ENCODE measurements at places on chromosomes 7 and 10. TPM values are rescaled to one million over a fixed set of nuclear protein-coding genes. Genes with fewer than 3 reads are reported as not detected.
A peak's percentile ranks its signal among the peaks of the same experiment; 100 is the strongest.

DNA sequence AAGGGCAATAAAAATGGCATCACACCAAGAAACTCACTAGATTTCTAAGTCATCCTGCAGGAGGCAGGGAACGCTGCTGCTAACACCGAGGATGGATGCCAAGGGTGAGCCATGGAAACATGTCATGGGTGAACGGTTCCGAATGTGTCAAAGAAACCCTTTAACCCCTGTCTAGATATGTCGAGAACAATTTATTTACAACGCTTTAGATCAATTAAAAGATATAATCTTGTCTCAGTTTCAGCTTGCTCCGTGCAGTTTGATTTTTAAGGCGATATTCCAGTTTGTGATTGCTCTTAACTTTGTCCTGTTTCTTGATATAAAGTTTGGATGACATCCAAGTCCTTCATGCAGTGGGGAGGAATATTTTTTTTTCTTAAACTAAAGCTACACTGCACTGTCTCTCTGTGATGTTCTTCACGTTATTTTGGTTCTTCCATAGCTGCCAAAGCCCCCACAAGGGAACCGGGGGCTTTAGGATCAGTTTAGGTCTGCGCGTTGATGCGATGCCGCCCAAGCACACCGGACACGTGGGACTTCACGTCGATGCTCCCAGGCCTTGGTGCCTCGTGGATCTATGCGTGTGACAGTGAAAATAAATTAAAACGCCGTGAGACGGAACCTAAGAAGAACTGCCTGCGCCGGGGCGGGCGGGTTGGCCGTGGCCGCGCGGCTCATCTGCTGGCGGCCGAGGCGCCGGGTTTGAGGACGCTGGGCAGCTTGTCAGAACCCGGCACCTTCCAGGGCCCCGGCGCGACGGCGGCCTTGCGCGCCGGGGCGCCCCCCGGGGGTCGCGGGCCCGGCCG lies 220.3 kb downstream of the PHTF2 start:
- H3K36me3 ChIP-seq, result no peaks in the 10 kb centered on the region
- peaks cover 23% of the 10 kb centered on the region for H3K4me1 ChIP-seq
- H3K27me3 ChIP-seq, result no peaks in the 10 kb centered on the region
- H3K4me3 ChIP-seq, result peak overlapping the region; percentile 51
- H3K27ac ChIP-seq, result peak overlapping the region; percentile 82

DNA sequence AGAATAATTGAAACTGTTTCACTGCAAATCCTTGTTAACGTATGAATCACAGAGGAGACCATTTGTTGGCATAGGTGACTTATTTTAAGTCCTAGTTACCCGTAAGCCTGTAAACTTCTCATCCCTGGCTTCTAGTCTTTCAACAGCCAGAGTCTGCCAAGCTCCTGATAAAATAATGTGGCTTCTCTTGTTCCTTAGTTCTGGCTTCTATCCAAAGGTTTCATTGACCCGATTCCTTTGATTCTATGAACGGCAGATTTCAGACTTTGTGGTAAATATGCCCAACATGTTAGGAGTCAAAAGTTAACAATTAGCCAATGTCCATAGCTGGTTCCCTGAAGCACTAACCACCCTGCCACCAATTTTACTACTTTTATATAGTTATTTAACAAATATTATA lies 23.3 kb downstream of the DNAH11 start:
- H3K36me3 ChIP-seq, result no peaks in the 10 kb centered on the region
- H3K4me3 ChIP-seq, result no peak overlapping the region
- no peaks in the 10 kb centered on the region for H3K4me1 ChIP-seq
- no peaks in the 10 kb centered on the region for H3K27me3 ChIP-seq
- no peak overlapping the region for H3K27ac ChIP-seq
- no peak for DNase-seq

DNA sequence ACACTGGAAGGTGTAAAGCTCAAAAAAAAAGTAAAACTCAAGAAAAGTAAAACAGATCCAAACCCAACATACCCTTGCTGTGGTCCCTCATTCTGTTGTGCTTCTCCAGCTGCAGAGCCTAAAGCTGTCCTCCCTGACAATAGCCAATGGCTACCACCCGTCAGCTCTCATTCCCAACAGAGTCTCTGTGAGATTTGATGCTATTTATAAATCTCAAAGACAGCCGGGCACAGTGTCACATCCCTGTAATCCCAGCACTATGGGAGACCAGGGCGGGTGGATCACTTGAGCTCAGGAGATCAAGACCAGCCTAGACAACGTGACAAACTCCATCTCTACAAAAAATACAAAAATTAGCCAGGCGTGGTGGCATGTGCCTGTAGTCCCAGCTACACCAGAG lies 116.0 kb downstream of the KMT2E start:
- no peaks in the 10 kb centered on the region for H3K27me3 ChIP-seq
- peaks cover 14% of the 10 kb centered on the region for H3K36me3 ChIP-seq
- H3K27ac ChIP-seq, result no peak overlapping the region
- DNase-seq, result no peak
- no peak overlapping the region for H3K4me3 ChIP-seq

GRCh38 chr10:28326516-28327490 lies 23.9 kb upstream of the MPP7 start:
- H3K27me3 ChIP-seq, result no peaks in the 10 kb centered on the region
- H3K4me1 ChIP-seq, result peaks cover 27% of the 10 kb centered on the region
- peak overlapping the region; percentile 64 for H3K27ac ChIP-seq
- H3K36me3 ChIP-seq, result no peaks in the 10 kb centered on the region
- H3K4me3 ChIP-seq, result no peak overlapping the region

DNA sequence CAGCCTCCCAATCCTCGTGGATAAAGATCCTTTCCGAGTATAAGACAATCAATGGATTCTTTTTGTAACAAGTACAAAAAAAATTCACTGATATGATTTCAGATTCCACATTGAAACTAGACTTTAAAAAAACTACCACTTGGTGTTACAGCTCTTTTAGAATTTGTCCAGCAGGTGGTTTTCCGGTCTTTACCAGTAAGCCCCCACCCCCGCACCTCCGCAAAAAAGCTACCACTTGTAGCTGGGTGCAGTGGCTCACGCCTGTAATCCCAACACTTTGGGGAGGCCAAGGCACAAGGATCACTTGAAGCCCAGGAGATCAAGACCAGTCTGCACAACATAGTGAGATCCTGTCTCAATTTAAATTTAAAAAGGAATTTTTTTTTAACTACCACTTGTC lies 19.8 kb downstream of the IGF2BP3 start:
- DNase-seq, result no peak
- no peaks in the 10 kb centered on the region for H3K36me3 ChIP-seq
- no peak overlapping the region for H3K27ac ChIP-seq
- no peaks in the 10 kb centered on the region for H3K27me3 ChIP-seq
- no peaks in the 10 kb centered on the region for H3K4me1 ChIP-seq

DNA sequence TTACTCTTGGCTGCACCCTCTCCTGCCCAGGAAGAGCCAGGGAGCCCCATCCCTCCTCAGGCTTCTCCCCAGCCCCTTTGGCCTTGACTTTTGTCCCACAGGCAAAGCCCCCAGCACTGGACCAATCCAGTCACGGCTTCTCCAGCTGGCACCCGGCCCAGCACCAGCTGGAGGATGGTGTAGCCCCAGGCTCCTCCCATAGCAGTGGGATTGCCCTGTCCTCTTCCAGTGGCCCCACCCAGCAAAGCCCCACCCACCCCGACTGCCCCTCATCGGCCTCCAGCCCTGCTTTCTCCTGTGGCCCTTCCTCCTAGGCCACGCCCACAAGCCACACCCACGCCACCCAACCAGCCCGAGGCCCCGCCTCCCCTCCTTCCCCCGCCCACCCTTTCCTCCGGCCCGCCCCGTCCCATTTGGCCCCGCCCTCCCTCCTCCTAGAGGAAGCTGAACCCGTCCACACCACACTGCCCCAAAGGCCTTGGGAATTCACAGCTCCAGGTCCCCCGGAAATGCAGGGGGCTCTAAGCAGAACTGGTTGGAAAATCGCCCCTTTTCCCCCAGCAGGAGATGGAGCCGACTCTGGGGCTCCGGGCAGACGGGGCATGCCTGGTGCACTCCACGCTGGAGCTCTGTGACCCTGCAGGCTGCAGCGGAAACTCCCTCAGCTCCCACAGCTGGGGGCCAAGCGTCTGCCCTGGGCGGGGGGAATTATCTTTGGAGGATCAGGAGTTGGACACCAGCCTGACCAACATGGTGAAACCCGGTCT lies 25.2 kb downstream of the GET4 start:
- H3K4me1 ChIP-seq, result peaks cover 17% of the 10 kb centered on the region
- H3K4me3 ChIP-seq, result no peak overlapping the region
- no peaks in the 10 kb centered on the region for H3K27me3 ChIP-seq
- DNase-seq, result no peak
- H3K27ac ChIP-seq, result no peak overlapping the region

DNA sequence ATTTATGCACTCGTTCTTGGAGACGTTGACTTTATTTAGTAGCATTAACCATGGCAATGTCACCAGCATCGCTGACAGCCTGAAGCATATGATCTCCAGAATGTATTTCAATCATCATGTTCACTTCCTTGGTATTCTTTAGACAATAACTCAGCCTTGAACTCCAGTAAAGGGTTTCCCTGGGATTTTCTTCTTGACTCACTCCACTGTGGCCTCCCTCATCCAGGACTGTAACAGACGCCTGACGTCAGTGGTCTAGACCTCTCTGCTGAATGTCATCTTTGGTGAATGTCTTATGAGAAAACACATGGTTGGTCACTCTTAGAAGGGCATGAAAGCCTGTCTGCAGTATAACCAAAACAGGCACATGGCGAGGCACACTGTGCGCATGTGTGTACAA lies 64.4 kb downstream of the EGFR start:
- H3K27me3 ChIP-seq, result no peaks in the 10 kb centered on the region
- no peaks in the 10 kb centered on the region for H3K36me3 ChIP-seq
- no peak overlapping the region for H3K27ac ChIP-seq
- H3K4me1 ChIP-seq, result peaks cover 56% of the 10 kb centered on the region

DNA sequence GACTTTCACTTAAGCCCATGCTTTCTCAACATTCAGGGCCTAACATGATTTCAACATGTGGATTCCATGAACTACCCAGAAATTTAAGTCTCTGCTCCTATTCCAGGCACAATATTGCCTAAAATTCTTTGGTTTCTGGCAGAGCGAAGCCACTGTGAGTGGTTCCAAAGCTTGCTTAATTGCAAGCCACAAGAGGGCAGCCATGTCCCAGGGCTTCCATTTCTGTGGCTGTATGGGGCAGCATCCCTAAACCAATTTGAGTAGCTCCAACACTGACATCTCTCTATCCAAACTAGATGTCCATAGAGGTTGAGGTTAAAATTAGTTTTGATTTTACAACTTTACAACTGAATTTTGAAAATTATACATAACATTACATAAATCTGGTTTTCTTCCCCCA lies 56.3 kb upstream of the MDFIC start:
- H3K27ac ChIP-seq, result no peak overlapping the region
- DNase-seq, result no peak
- H3K4me3 ChIP-seq, result no peak overlapping the region
- no peaks in the 10 kb centered on the region for H3K27me3 ChIP-seq

The TRIL gene
- 11.0 TPM for total RNA-seq

The ORC5 gene
- 19.9 TPM for total RNA-seq

The FRMD4A gene
- total RNA-seq, result 24.8 TPM

The NPC1L1 gene
- 0.49 TPM for total RNA-seq

The CPA1 gene
- total RNA-seq, result not detected
